Vagina (tissue), 2 donors: ENCODE measurements at places on chromosomes 2 and 18.
A peak's percentile ranks its signal among the peaks of the same experiment; 100 is the strongest.

GRCh38 chr2:233422050-233422639 lies 67.9 kb downstream of the DGKD start:
- peak; percentile 60 for DNase-seq

- DNase-seq, result no peak
Observed at GRCh38 chr2:130852521-130853115, 15.9 kb downstream of the ARHGEF4 start.

- DNase-seq, result no peak
Observed at GRCh38 chr2:103288696-103289095, 526.9 kb downstream of the TMEM182 start.

DNA sequence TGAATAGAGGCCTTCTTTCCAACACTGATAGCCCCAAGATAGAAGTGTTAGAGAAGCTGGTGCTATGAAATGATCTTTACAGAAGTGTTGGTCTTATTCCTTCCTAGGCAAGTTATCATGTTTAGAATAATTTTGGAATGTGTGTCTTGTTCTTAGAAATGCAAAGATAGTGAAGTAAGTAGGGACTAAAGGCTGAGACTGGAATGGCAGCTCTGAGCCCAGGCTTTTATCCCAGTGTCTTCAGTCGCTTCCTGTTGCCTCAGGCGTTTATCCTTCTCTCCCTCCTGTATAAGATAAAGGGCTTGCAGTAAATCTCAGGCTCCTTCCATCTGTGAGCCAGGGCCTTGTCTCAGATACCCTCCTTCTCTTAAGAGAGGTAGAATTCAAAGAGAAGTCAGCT lies 218.1 kb downstream of the TPGS2 start:
- DNase-seq, result no peak

- DNase-seq, result no peak
Observed at GRCh38 chr2:179726461-179727180, 134.8 kb downstream of the ZNF385B start.

DNA sequence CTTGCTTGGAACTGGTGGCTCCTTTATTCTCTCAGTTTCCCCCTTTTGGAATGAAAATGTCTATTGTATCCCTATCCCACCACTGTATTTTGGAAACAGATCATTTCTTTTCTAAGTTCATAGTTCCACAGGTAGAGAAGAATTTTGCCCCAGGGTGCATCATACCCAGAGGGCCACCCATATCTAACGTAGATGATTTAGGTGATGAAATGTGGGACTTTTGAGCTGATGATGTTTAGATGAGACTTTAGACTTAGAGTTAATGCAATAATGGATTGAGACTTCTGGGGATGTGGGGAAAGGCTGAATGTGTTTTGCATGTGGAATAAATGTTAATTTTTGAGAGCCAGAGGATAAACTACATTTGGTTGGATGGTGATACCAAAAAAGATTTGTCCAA lies 107.9 kb upstream of the CYP26B1 start:
- no peak for DNase-seq

- no peak for DNase-seq
Observed at GRCh38 chr18:55290898-55291297, 297.1 kb downstream of the TCF4 start.

DNA sequence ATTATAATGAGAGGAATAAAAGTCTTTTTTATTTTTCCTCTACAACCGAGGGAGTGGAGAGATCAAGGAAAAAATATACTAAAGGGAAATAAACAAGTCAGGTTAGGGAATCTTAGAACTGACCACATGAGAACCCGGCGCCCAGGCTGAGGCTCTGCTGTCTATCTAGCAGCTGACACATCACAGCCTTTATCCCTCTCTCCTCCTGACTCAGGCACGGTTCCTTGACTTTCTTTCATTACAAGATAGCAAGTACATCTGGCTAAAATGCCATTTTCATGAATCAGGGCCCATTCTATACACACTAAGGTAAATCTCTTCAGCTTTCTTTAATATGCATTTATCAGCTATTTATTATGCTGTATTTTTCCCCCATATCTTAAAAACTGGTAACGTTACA lies 296.0 kb downstream of the TMX3 start:
- no peak for DNase-seq

- no peak for DNase-seq
Observed at GRCh38 chr2:75892490-75892889, 181.8 kb upstream of the GCFC2 start.

- DNase-seq, result no peak
Observed at GRCh38 chr2:210128961-210129360, 42.2 kb downstream of the KANSL1L start.

GRCh38 chr2:221705185-221705877 lies 133.2 kb upstream of the EPHA4 start:
- no peak for DNase-seq

DNA sequence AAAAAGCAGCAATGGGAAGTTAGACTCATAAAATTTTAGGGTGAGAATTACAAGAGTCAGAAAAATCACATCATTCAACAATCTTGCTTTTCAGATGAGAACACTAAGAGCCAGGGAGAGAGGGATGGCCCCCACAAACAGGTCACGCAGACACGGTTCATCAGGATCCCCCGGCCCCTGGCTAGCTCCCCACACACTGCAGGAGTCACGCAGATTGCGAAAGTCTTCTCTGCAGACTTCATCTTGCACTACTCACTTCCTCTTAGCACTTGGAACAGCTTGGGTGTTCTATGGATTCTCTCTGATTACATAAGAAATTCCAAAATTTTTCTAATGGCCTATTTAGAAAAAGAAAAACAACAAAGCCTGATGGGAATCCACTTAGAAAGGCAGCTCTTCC lies 21.6 kb upstream of the SULT1C2 start:
- no peak for DNase-seq

DNA sequence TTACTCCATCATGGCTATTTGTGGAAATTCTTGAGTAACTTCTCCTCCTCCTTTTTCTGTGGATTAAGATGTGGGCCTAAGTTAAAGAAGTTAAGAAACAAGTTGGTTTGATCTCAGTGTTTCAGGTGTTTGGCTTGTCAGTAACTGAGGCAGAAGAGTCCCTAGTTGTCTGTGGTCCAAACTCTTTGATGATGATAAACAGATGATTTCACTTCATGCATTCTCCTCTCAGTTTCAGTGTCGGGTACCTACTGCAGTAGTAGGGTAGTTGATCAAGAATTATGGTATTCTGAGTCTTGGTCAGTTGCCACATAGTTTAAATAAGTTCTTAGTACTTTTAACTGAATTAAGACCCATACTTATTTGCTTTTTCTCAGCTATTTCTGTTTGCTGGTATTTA lies 85.6 kb downstream of the NCOA1 start:
- no peak for DNase-seq

DNA sequence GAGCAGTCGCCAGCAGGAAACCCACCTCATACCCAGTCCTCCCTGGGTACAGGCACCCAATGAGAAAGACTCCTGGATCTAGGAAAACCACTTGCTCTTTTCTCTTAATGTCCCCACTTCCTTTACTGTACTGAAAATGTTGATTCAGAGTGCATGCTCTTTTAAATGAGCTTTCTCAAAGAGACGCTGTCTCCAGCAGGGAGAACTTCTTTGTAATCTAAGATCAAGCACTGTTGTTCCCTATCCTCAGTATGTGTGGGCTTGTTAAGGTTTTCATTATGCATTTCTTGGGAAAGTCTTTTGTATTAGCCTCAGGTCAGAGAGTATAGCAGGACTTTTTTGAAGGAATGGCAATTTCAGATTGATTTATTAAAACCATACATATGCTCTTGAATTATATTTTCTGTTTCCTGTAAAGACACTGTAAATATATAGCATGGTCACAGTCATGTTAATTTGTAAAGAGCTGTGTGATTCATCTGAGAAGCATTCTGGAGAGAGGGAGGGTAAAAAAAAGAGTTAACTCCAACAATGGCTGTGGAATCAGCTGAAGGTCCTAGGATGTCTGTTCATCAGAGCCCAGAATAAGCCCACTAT lies 178.1 kb downstream of the MGAT5 start:
- no peak for DNase-seq

DNA sequence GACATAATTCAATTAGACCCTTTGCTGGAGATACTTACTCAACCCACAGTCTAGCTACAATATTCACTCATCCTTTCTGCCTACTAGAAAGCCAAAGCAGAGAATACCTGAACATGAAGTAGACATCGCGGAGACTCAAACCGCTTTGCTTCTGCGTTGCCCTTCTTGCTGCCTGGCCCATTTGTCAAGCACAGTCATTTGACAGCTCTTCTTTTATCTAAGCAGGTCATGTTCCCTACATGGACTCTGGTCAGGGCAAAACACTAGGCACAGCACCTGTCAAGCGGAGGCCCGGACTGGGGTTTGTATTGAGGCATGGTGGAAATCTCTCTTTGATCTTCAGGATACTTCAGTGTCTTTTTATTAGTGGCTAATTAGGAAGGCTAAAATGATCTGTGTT lies 89.7 kb downstream of the FARSB start:
- DNase-seq, result no peak

DNA sequence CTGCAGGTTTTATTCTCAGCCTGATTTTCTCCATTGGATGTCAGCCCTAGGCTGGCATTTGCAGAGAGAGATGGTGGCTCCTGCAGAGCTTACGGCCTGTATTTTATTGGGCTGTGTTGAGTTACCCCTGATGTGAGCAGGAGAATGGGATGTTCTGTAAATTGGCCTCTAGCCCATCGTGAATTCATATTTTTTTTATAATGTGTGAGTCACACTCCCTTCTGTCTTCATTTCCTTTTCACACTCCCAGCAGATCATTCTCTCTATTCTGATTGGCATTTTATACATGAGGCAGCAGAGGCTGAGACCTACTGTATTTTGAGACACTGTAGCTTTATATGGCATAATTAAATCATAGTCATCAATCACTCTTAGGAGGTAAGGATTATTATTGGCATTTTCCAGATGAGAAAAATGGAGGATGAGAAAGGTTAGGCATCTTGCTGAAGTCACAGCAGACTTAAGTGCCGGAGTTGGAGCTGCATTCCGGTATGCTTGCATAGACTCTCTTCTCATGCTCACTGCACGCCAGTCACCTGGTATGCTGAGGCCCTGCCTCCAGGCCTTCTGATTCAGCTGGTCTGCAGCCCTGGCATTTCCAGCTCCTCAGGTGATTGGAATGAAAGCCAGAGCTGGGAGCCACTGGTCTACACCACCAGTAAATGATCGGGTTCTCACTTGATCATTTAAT lies 142.4 kb downstream of the NEDD4L start:
- DNase-seq, result no peak

GRCh38 chr2:132849118-132849517 lies 179.1 kb upstream of the LYPD1 start:
- no peak for DNase-seq

GRCh38 chr18:64966667-64967066 lies 784.1 kb upstream of the CDH7 start:
- no peak for DNase-seq

DNA sequence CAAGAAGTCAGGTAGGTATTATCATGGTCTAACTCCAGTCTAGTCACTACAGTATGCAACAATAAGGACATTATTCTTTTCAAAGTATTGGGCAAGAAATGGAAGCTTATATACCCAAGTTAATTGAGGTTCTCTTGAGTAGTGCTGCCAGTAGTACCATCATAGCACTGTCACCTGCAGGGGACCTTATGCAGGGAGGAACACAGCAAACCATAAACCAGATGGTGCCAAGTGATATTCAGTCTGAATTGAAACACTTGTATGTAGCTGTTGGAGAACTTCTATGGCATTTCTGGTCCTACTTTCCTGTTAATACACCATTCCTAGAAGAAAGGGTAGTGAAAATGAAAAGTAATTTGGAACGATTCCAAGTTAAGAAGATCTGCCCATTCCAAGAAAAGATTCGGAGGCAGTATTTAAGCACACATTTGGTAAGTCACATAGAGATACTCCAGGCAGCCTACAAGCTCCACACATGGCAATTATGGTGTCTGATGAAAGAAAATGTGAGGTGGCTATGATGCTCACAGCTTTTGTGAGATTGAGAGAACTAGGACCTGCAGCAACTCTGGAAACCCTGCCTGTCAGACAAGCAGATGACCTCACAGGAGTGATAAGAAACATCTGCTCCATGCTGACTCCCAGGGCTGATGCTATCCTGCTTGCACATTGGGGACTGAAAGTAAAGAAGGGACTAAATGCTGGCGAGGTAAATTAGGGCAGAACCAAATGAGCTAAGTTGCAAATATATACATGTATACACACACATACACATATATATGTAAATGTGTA lies 174.7 kb downstream of the MC4R start:
- no peak for DNase-seq

GRCh38 chr2:120743657-120744056 lies 8.0 kb downstream of the GLI2 start:
- no peak for DNase-seq

DNA sequence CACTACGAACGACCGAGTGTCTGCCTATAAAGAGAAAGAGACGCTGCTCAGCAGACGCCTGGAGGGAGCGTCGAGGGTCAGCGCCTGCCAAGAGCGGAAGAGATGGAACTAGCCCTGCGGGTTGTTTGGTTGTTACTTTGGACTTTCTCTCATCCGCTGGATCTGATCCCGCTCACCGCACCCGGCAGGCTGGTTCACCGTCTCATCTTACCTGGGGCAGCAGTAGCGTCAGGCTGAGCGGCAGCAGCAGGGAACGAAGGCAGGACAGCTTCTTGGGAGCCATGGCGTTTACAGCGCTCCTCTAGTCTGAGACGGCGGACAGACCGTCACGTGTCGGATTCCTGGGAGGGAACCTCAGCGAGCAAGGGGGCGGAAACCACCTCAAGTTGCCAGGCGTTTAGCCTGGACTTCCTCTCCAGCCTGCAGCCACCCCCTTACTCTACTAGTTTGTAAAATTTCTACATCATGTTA lies 1.9 kb downstream of the GLB1L start:
- DNase-seq, result no peak

DNA sequence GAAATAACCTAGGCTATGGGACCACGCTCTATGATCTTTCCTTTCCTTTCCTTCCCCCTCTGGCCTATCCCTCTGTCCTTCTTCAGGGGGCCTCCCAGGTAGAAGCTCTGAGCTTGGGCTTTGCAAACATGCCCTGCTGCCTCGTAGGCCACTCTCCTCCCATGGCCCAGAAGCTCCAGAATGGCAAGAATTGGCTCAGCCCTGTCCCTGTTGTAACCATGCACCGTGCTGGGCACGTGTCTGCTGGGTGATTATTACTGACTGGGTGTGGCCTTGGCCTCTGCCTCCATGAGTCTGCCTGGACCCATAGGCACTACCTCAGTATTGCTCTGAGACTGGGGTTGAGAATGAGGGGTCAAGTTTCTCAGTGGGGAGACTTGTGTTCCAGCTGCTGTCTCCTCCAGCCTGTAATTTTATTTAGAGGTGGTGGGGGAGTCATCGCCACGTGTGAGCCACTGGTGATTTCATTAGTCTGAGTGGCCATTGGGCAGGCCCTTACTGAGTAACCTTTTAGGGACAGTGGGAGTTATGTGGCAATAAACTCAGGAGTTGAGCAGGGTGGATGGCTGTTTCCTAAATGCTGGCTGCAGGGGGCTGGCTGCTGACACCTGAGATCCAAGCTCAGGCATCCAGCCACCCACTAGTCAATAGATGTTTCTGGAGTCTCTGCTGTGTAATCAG lies 157.9 kb downstream of the CLIP4 start:
- no peak for DNase-seq

DNA sequence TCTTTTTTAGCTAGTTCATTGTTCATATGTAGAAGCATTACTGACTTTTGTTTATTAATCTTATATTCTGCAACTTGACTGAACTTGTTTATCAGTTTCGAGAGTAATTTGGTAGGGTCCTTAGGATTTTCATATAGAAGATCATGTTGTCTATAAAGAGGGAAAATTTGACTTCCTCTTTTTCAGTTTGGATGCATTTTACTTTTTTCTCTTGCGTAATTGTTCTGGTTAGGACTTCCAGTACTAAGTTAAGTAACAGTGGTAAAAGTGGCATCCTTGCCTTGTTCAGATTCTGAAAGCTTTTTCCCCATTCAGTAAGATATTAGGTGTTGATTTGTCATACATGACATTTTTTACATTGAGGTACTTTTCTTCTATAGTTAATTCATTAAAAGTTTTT lies 726.0 kb downstream of the KCNJ3 start:
- no peak for DNase-seq

GRCh38 chr2:155070489-155070888 lies 372.0 kb downstream of the KCNJ3 start:
- DNase-seq, result no peak
